ENCODE measurements at places on chromosomes 2 and 18.

GRCh38 chr2:32712870-32713269, 85.0 kb downstream of the TTC27 start:
- DNase-seq = no peak

GRCh38 chr18:67001052-67001451, 397.2 kb upstream of the CDH19 start:
- no peak for DNase-seq

GRCh38 chr2:227632827-227633226, 15.5 kb downstream of the SCYGR4 start:
- DNase-seq = no peak

DNA sequence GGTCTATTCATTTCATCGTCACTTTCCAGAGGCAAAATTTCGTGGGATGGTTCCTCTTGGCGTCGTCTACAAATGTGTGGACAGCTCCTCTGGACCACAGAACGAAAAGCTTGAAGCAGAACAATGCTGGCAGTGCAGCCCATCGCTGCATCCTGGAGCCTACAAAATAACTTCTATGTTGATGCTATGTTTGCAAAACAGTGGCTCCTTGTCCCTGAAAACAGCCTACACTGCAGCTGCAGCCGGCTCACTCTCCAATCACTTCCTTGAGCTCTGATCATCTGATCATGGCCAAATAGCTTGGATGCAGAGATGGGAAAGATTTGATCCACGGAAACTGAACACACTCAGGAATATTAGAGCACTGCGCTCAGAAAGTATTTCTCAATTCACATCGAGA, 60.0 kb downstream of the DOCK10 start:
- no peak for DNase-seq

DNA sequence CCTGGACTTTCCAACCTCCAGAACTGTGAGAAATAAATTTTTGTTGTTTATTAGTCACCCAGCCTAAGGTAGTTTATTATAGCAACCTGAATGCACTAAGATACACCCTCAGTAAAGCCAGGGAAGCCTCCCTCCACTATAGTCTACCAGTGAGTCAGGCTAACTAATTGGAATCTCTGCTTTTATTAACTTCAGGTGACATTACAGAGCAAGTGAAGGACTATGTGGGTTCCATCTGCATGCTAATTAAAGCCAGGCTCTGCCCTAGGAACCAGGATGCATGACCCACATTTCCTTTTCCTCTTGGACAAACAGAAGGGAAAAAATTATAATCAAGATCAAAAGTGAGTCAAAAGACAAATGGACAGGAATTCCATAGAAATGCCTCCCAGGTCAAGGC, 56.1 kb downstream of the ZC3H8 start:
- DNase-seq = no peak

GRCh38 chr2:207088276-207088675, 77.5 kb downstream of the KLF7 start:
- DNase-seq = peak; percentile 86

DNA sequence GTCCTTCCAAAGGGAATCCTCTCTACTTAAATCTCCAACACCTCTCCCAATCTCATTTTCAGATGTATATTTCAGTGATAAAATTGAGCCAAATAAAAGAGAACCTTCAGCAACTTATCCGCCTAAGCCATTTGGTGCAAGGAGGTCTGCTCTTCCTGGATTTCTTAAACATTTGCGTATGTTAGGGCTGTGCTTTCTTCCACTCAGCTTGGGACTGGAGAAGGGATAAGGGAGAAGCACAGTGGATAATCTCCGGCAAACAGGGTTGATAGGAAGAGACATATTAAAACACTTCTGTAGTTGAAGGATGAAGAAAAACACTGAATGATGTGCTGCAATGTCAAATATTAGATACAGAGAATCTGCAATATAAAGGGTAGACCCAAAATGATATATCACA, 796.2 kb downstream of the KCNJ3 start:
- no peak for DNase-seq

DNA sequence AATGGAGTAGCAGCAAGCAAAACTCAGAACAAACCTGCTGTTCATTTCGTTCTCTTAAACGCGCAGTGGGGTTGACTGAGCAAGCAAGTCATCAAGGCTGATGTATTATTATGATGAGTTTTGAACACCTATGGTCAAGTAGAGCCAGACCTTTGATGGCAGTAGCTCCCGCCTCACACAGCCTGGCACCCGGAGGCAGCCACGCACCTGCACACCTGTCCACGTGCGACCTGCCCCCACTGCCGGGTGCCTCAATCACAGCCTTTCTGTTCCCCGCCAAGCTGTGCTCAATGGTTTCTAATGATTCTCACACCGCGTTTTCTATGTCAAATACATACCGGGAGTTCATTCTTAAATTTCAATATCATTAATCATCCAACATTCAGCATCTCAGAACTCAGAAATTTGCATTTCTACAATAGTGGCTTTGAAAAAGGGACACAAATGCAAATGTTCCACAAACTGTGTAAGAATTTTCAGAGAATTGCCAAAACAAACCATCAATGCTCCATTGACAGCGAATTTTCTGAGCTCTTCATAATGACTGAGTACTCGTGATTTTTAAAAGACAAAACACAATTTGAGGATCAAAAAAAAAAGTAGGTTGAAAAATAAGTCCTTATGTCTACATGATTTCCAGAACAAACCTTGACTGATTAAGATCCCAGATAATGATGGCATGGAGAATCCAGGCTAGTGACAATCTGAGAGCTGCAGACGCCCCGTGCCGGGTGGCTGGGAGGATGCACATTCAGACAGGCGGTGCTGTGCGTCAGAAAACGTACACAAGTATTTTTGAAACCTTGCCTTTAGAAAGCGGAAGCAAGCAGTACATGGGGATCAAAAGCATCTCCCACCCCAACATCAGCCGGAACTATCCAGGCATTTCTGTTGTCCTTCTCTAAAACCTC, 56.6 kb downstream of the HDAC4 start:
- DNase-seq = peak; percentile 58

GRCh38 chr2:147297820-147298219, 547.0 kb upstream of the ACVR2A start:
- no peak for DNase-seq

- no peak for DNase-seq
These were observed 43.7 kb upstream of the COX7A2L start for GRCh38 chr2:42404676-42405075.

DNA sequence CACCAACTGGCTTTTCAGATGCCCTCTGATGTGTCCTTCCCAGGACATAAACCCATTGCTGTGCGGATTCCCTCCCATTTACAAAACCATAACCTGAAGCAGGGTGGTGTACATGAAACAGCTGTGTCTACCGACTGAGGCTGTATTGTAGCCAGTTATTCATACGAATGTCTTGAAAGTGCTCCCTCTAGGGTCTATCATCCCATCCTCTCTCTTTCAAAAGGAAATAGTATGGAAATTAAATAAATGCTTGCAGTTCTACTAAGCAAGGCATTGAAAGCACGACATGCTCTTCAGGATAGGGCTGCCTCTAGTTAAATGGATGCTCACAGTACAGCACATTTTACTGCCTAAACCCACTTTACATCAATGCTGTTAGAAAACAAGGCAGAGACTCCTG, 112.2 kb upstream of the PXDN start:
- no peak for DNase-seq

DNA sequence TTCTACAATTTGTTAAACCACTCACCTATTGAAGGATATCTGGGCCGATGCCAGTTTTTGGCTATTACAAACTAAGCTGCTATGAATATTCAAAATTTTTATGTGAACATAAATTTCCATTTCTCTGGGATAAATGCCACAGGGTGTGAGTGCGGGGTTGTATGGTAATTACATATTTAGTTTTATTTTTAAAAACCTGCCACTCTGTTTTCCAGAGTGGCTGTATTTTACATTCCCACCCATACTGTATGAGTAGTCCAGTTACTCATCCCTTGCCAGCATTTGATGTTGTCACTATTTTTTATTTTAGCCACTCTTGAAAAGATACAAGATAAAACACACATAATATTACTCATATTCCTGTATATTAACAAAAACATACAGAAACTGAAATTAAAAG, 22.9 kb downstream of the GRP start:
- DNase-seq = no peak

- peak; percentile 12 for DNase-seq
These were observed 1.2 kb downstream of the KIF5C start for GRCh38 chr2:148876202-148876594.

DNA sequence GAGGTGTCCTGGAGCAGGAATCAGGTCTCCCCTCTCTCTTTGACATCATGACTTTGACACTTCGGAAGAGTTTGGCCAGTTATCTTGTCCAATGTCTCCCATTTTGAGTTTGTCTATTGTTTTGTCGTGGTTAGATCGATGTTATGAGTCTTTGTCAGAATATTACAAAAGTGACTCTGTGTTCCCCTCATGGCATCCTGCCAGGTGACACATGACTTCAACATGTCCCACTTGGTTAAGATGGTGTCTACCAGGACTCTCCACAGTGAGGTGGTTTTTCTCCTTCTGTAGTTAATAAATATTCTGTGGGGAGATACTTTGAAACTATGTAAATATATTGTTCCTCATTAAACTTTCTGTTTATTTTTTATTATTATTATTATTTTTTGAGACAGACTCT, 76.6 kb upstream of the BZW1 start:
- DNase-seq = no peak

GRCh38 chr2:137300987-137301386, 535.6 kb downstream of the THSD7B start:
- DNase-seq = no peak

DNA sequence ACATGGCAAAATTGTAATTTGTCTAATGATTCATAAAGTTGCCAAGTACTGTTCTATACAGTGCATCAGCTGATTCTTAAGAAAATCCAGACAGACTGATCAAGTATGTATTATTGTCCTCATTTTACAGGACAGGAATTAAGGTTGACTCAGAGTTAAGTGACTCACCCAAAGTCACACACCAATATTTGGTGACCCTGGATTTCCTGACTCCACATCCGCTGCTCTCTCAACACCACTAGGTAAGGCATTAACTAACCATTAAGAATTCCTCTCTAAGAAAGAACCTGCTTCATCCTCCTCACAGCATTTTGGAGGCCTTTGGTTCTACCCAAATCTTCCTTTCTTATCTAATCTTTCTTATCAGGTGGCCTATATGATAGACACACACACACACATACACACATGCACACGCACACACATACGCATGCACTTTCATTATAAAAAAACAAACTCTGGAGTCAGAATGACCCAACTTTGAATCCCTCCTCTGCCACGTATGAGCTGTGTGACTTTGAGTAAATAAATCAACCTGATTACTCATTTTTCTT, 150.8 kb downstream of the ANKRD44 start:
- DNase-seq = no peak

DNA sequence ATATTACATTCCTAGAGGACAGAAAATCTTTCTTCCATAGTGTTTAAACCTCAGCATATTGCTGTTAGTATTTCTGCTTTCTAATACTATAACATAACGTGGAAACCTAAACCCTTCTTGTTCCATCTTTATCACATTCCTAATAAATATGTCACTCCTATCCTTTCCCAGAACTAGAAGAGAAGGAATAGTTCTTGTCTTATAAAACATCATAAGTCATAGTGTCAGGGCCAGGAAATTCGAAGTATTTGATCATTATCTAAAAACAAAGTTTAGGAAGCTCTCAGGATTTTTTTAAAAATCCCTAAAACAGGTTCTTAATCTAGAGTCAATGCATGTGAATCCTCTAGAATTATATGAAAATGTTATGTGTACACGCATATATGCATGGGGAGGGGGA, 2.0 kb downstream of the NHEJ1 start:
- DNase-seq = no peak

DNA sequence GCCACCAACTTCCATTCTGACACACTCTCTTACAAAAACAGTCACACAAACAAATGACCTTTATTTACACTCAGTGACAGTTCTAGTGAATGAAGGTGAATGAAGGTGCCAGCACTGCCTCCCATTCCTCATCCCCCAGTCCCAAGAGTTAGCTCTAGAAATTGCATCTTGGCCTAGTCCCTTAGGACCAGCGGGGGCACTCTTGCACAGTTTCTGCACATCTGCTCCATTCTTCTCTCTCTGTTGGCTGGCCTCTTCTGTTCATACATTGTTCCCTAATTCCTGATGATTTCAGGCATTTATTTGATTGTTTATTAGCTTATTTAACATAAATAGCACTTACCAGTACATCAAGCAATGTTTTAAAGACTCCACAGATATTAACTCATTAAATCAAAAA, 30.9 kb downstream of the GAREM1 start:
- no peak for DNase-seq

DNA sequence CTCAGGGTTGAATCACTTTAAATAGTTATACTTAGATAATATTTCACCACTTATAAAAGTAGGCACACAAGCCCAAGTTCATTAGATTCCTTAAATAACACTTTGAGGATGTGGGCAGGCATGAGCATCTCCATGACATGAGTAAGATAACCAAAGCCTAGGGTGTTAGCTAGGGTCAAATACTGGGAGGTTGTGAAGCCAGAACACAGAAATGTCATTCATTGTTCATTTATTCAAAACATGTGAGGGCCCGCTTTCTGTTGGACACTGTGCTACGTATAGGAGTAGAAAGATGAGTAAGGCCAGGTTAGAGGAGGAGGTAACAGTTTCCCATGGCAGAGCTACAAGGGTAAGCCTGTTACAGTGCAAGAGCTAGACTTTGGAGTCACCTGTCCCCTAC, 93.5 kb upstream of the NEDD4L start:
- no peak for DNase-seq

DNA sequence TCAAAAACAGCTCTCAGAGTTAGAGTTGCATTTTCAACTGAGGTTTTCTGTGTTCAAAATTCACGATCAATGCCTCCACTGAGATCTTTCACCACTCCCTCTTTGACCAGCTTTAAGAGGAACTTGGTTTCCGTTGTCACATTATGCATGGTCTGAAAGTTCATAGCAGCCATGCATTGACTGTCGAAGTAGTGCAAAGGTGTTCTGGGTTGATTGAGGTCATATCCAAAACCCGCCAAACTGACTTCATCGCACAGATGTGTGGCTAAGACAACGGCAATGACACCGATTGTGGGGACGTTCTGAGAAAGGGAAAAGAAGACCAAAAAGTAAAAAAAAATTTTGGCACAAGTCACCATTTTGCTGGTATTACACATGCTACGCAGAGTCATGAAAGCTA, 48.7 kb downstream of the ST3GAL5 start:
- no peak for DNase-seq

DNA sequence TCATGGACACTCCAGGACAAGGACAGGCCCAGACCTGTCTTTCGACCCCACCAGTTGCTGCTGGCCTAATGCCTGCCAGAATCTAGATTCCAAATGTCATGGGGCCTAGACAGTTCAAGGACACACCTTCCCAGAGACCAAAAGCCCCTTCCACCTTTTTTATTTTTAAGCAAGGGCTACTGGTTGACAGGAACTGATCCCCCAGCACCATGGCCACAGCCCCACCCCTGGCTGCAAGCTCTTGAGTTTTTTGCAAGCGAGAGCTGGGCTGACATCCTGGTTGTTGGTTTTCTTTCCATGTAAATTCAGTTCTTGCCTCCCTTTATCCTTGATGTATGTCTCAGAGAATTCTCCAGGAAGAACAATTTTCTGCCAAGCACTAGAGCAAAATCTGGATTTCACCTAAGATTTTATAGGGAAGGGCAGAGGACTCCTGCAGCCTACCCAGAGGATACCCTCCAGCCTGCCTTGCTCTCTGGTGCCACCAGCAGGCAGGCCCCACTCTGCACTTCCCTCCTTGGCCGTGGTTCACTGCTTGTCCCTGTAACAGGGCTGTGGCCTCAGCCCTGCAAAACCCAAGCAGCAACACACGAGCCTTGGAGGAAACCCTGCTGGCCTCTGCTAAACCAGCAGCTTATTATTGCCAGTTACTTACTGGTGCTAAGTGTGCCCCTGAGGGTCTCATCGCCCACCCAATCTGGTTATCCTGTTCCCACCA, 97.7 kb downstream of the TWIST2 start:
- DNase-seq = no peak

- DNase-seq = no peak
These were observed 18.8 kb downstream of the PSMG2 start for GRCh38 chr18:12721495-12722275.

All from NCI-H510A (cell line).